Astrocyte of the spinal cord (primary cell): ENCODE measurements at places on chromosomes 4 and X.

- no peak for DNase-seq
Observed at GRCh38 chrX:18449236-18449635, 23.8 kb downstream of the CDKL5 start.

DNA sequence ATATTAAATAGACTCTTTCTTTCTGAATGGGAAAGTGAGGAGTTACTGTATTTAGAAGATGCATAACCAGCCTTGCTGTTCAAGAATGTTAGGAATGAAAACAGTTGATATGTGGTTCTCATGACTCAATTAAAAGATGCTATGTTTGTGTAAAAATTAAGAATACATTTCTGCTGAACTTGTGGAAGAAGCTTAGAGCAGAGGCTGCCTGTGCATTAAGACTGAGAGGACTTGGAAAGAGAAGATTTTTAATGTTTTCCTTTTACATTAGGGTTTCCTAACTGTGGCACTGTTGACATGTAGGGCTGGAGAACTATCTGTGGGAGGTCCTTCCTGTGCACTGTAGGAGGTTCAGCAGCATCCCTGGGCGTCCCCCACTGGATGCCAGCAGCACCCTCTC, 137.7 kb downstream of the GPR143 start:
- DNase-seq, result no peak

DNA sequence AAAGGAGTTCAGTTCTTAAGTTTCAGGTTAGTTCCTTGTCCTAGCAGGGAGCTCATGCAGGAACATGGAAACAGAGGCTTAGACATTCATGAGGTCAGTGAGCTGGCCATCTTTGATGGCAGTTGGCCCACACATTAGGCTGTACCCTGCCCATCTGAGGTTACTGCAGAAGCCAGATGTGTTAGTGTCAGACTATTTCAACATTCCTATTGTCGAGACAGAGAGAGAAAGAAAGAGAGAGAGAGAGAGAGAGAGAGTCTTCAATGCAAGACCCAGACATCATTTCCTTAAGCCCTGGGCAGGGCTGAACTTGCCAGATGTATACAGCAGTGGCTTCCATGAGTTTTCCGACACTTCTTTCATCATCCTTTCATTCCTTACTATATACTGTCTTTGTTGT, 91.3 kb downstream of the PPP1R2C start:
- no peak for DNase-seq

DNA sequence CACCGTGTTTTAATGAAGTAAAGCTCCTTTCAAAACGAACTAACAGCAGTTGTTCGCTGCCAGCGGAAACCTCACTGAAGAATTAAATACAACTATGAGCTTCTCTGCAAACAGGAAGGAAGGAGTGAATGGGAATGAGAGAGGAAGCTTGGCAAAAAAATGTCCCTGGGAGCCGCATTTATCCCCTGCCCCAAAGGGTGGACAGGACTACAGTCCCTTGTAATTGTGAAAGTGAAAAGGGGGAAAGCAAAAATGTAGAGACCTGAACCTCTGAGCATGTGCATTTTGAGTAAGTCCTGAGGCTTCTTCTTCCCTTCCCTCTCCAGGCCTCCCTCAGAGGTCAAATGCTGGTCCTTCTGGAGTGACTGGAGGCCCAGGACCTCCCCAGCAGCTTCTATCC, 53.8 kb upstream of the BMP2K start:
- no peak for DNase-seq

DNA sequence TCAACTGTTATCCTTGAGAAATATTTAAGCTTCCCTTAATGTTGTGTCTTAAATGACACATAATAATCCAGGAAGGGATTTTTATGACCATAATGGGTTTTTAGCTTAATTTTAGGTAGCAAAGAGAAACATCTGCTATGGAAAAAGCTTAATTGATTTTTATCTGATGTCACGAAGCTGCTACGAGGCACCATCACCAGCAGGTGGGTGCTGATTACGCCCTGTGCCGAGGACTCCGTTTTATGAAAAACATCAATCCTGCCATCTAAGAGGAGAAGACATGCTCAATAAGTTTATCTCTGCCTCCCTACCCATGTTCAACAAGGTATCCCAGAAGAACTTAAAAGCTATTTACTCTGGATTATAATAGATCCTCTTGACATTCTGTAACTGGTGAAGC, 280.6 kb upstream of the ZFP42 start:
- DNase-seq, result no peak
